ENCODE measurements at places on chromosomes 2 and 18.

DNA sequence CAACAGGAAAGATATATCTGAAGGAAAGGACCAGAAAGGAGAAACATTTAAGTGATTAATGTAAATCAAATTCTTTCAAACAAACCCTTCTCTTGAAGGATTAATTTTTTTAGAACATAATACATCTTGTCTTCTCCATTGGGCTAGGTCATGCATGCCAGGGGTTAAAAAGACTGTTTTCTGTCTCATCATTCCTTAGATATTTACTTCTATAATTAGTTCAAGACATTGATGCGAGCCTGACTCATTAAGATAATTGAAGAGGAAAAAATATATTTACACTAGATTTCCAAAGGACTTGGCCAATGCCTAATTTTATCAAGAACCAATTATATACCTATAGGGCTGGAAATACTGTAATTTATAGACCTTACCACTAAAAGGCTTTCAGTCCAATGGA is 166.6 kb upstream of the SETBP1 start:
- no peak for DNase-seq

DNA sequence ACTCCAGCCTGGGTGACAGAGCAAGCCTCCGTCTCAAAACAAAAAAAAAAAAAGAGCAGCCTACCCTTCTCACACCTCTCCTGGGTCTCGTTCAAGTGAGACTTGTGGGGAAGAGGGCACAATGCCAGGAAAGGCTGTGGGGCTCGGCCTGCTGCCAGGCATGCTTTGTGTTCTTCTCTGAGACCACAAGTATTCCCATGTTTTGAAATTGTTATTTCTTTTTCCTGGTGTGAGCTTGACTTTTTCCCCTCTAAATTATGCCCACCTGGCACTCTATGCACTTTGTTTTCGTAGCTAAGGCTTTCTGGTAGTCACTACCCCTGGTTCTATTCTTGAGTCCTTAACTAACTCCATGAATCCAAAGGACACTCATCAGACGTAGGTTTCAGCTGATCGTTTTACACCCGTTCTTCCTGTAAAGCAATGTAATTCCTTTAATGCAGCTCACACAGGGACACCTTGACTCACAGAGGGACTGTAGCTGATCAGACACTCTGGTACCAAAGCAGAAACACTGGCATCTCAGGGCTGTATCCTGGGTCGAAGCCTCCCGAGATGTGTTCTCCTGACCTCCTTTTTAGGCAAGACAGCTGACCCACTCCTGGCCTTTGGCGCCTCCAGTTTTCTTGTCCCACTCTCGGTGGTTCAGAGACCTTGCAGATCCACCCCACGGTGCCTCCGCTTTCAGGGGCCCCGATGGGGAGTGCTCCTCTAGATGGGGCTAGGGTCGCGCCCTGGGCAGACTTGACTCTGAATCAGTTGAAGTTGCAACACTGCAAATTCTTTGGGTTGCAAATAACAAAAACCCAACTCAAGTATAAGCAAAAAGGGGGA is 193.3 kb upstream of the AGAP1 start:
- no peak for DNase-seq

- DNase-seq, result no peak
Observed at GRCh38 chr18:36635414-36636096, 193.2 kb downstream of the TPGS2 start.

DNA sequence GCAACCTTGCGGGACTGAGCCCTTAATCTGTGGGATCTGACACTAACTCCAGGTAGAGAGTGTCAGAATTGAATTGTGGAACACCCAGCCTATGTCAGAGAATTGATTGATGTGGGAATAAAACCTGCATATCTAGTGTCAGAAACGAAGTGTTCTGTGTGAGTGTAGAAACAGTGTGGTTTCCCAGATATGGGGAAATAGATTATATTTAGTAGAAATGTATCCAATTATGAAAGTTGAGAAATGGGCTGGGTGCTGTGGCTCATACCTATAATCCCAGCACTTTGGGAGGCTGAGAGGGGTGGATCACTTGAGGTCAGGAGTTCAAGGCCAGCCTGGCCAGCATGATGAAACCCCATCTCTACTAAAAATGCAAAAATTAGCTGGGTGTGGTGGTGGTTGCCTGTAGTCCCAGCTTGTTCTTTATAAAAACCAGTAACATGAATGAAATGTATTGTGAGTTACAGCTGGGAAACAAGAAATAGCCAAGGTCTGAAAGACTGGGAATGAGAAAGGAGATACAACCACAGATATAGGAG is 4.3 kb upstream of the TP53I3 start:
- DNase-seq, result no peak

DNA sequence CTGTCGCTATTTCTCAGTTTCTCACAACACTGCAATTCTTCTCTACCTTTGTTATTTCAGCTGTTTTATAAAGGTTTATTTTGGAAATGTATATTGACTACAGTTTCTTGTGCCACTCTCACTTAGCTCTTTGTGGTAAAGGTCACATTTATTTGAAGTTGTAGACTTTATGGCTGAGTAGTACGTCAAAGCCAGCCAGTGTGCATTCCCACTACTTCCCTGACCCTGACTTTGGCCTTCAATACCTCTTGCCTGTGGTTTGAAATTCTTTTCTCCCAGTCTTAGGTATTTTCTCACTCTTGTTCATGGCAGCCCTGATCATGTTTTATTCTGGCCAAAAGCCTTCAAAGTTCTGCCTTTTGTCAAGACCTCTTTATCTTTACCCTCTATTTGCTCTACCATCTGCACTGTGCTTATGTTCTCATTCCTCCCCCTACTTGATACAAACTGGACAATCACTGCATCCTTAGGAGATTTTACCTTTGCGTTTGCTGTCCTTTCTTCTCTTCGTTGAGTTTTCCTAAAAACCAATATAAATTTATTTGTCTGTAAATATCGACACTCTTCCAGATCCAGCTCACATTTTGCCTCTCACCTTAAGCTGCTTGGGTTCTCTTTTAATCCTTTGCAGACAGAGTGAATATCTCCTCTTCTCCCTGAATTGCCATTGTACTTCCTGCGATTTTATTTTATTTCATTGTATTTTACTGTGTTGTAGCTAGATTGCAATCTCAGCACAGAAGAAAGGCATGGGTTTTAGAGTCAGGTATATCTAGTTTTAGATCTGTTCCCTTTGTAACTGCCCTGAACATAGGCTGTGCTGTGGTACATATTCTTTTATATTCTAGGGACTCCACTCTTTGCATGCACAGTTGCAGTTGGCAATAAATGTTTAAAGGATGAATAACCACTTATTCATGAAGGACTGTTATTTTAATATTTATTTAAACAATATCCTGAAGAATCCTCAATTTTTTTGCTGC is 31.2 kb downstream of the GULP1 start:
- no peak for DNase-seq

Data from activated T-helper 1 cell treated with anti-CD3 and anti-CD28 coated beads, Interleukin-2, amount 50 U/mL, for 16 hours (primary cell).